IMR-90 (cell line): ENCODE measurements at places on chromosomes 6 and 20. TPM values are rescaled to one million over a fixed set of nuclear protein-coding genes. Genes with fewer than 3 reads are reported as not detected.

- DNase-seq: peak; percentile 39
Observed at GRCh38 chr6:148325316-148326068, 17.1 kb upstream of the SASH1 start.

- no peak for DNase-seq
Observed at GRCh38 chr6:131400779-131401496, 172.1 kb upstream of the ARG1 start.

DNA sequence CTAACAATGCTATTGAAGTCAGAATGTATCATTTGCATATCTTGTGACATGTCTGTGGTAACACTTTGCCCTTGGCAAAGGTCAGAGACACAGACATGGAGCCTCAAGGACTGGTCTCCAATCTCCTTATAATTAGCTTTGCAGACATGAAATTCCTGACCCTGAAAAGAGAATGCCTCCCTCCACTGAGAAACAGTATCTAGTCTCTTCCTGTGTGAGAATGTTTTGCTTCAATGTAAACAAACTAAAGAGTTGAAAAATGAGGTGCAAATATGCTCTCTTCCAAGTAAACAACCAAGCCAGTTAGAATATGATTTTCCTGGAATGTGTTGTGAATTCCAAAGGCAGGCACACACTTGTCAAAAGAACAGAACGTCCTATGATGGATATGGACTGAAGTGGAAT lies 407.1 kb upstream of the MARCKS start:
- peak; percentile 51 for DNase-seq

Gene ZSWIM3
- total RNA-seq: 8.1 and 8.6 TPM in 2 replicates

- DNase-seq: peak; percentile 79
Observed at GRCh38 chr20:22796469-22797077, 212.2 kb upstream of the FOXA2 start.
